CD4-positive, alpha-beta T cell treated with Interleukin-15 for 4 hours (primary cell): ENCODE measurements at places on chromosomes 7 and 10.

- DNase-seq: no peak
These were observed 6.1 kb downstream of the CCDC3 start for GRCh38 chr10:12995425-12995861.

GRCh38 chr10:127873901-127874470 is 18.8 kb downstream of the CLRN3 start:
- DNase-seq: no peak

GRCh38 chr7:35905555-35905954 is 104.7 kb downstream of the SEPTIN7 start:
- DNase-seq: no peak

- DNase-seq: no peak
These were observed 635.7 kb downstream of the PHTF2 start for GRCh38 chr7:78434281-78434680.

DNA sequence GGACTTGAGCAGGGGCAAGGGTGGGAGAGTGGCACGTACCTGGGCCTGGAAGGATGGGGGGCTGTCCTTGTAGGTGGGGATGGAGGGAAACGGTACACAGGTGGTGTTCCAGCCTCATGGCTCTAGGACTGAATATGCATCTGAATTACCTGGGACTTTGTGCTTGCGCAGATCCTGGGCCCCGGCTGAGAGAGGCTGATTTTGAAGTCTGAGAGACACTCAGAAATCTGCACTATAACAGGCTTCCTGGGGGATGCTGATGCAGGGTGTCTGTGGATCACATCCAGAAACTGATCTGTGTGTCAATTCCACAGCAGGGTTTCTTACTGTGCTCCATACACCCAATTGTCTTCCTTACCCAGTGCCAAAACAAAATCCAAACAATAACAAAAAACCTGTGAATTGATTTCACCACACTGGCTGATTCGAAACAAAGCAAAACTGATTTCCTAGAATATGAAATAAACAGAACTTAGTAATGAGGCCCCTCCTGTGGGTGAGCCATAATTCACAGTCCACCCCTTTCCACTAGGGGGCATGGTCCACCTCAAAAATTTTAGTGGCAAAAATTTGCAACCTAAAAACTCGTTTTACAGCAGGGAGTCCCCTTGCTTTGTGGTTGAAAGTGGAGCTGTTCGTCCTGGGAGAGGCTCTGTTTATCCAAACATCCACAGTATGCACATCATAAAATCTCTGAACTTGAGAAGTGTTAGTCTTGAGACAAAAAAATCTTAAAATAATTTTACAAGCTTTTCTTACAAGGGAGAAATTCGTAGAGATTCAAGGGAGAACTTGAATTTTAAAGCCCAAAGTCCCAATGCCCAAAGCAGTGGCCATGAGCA is 32.0 kb upstream of the PLEKHA1 start:
- peak; percentile 76 for DNase-seq

DNA sequence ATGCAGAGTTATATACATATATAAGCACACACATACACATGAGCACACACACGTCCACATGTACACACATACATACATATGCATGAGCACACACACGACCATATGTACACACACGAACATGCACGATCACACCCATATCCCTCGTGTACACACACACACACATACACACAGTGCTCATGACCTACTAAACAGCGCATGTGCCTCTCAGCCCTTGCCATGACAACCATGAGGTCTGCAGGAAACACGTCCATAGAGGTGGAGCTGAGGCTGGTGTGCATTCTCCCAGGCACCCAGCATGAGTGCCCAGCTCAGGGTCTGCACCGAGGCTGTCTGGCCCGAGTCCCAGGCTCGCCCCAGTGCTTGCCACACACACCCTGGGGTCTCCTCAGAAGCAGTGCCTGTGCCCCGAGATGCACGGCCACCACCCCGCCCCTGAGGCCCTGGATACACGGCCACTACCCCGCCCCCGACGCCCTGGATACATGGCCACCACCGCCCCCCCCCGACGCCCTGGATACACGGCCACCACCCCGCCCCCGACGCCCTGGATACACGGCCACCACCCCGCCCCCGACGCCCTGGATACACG is 529.6 kb downstream of the DNAJB6 start:
- DNase-seq: no peak

- peak; percentile 31 for DNase-seq
These were observed 1.4 kb downstream of the MXI1 start for GRCh38 chr10:110208614-110209453.

DNA sequence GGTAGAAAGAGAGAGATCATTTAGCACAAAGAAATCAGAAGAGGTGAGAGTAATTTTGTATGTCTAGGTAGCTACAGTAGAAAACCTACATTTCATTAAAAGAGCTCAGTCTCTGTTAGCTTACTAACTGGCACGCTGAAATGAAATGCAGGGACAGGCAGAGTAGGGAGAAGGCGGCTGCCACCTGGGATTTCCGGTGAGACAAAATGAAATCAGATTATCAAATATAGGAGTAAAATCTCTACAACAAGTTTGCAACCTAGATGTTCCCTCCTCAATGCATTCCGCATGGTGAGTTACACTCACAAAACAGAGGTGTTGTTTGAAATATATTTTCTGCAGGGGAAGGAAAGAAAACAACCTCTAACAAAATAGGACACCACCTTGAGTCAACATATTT is 55.9 kb downstream of the VOPP1 start:
- DNase-seq: no peak

DNA sequence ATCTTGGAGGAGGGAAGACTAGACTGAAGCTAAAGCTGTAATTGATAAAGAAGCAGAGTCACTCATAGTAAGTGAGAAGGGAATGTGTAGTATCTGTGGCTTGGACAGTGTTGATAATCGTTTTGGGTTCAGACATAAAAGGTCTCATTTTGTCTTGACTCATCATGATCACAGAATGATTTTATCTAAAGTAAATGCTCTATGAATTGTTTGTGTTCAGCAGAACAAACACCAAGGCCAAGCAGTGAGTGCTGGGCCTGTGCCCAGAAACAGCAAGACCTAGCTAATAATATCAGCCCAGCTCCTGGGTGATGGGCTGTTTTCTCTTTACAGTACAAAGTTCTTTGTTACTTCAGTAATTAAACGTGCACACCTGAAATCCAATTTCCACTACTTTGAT is 26.7 kb upstream of the CD36 start:
- no peak for DNase-seq

GRCh38 chr10:121102706-121103105 is 251.5 kb downstream of the WDR11 start:
- DNase-seq: no peak

GRCh38 chr7:88310956-88311674 is 4.4 kb upstream of the STEAP4 start:
- DNase-seq: no peak

- DNase-seq: no peak
These were observed 1.9 kb upstream of the ITPRIP start for GRCh38 chr10:104340111-104340526.

GRCh38 chr7:55140941-55141278 is 122.1 kb downstream of the EGFR start:
- DNase-seq: no peak

DNA sequence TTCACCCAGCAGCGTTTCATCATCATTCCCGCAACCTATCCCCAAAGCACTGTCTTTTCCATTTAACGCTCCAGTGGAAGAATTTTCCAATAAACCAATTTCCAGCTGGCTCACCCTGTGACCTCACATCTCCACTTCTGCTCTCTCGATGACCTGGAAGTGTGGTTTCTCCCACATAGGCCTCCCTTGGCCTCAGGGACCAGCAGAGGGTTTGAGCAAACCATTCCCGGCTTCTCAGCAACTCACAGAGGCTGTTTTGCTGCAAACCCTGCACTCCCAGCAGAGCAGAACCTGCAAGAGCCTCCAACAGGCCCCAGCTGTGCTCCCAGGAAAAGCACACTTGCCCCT is 523.0 kb upstream of the FOXK1 start:
- DNase-seq: no peak

- DNase-seq: no peak
These were observed 528.7 kb upstream of the DPP6 start for GRCh38 chr7:153523320-153524015.

DNA sequence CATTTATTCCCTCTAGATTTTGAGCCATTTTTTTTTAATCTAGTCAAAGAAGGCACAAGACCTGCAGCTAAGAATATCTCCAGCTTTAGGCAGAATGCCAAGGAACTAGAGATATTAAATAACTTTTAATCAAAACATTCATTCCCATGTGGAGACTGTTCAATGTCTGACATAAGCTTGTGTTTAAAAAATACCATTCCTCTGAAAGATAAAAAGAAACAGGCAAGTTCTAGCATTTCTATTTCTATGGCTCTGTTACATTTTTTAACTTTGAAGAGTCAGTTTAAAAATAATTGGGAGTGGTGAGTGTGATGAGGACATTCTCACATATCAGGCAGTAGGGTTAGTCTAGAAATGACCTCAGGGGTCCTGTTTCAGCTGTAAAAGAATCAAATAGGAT is 48.0 kb downstream of the RHOBTB1 start:
- no peak for DNase-seq

DNA sequence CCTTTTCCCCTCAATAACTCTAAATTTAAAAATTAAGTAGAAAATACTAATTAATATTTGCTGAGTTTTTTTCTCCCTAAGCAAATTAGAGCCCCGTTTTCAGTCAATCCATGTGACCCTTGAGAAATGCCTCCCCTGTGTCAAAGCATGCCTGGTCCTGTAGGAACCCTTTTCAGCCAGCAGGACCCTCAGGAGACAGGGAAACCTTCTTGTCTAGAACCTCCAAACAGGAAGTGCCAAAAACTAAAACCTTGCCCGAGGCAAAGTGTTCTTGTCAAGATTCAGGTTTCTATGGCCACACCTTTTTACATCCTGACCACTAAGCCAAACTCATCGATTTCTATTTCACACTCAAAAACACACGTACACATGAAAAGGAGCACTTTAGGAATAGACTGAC is 60.1 kb upstream of the NFE2L3 start:
- DNase-seq: no peak

- DNase-seq: no peak
These were observed 208.7 kb upstream of the GLI3 start for GRCh38 chr7:42445691-42446090.

DNA sequence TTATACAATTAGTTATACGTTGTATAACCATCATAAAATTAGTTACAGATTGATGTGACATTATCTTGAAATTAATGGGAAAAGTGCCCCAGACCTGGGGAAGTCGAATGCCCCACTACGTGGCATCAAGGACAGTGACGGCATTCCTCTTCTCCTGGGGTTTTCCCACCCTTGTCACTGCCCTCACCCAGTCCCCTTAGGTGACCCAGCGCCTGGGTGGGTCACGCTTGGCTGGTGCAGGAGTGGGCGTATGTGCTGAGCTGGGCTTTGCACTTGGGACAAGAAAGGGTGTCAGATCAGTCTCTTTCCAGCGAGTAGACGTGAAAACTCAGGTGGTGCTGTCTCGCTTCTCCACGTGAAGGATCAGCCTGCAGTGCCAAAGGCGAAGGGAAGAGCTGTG is 7.6 kb downstream of the FOXK1 start:
- DNase-seq: no peak

DNA sequence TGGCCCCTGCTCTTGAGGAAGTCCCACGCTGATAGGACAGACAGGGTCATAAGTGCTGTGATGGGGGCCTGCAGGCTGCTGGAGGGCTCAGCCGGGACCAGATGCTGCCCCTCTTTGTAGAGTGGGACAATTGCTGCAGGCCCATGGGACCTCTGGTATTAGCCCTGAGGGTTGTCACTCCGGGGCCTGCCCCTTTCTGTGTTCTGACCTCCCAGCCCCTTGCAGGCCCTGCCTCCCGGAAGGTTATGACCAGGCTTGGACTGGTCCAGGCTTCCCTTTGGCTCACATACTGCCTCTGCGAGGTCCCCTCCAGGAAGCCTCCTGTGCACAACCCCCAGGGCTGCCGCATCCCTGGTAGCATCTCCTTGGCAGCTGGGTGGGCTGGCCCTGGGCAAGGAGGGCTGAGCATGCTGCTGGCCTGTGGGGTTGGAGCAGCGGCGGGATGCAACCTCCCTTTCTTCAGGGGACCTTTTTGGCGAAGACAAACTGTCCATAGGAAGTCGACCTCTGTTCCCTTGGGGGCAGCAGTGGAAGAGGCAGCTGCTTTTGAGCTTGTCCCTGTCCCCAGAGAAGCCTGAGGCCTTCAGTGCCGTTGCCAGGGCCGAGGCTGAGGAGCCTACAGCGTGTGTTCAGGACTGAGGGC is 8.8 kb downstream of the LIMK1 start:
- DNase-seq: no peak

- no peak for DNase-seq
These were observed 201.9 kb downstream of the BMPER start for GRCh38 chr7:34107276-34107675.

- DNase-seq: no peak
These were observed 6.8 kb upstream of the EIF3A start for GRCh38 chr10:119087271-119087882.

DNA sequence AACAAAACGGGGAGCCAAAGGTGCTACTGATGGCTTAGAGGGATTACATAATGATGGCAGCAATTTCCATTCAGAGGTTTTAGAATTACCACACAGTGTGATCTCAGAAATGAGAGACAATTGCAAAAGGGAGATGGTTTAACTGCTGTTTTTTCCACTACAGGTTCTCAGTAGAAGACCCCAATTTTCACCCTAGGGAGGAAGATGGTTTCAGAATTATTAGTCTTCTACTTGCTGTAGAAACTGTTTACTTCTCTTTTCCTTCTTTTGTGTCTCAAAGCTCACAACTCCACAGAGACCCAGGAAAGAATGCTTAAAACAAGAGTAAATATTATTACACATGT is 226.5 kb downstream of the INHBA start:
- DNase-seq: no peak

DNA sequence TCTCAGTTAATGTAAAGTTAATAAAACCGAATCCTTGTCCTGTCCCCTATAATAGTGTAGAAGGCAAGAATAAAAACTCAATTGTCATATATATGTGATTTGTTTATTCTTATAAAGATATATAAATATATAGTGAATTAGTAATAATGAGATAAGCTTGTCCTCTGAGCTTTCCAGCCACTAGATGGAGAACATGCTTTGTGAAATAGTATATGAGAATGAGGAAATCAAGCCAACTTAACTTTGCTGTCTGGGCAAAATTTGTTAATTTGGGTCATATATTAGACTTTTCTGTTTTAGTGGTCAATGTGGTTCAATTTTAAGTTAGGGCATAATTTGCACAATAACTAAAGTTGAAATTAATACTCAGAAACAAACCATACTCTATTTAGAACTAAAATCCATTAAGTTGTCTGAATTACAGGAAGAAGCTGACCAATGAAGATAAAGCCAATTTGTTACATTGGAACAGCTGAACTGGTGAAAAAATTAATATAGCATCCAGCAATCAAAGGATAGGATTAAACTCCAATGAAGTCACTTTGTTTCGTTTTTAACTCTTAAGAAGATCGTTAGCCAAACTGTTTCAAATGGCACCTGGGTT is 595.0 kb downstream of the ARL4A start:
- no peak for DNase-seq
